GM23338 (cell line): ENCODE measurements at places on chromosomes 7 and 10. TPM values are rescaled to one million over a fixed set of nuclear protein-coding genes. Genes with fewer than 3 reads are reported as not detected.

DNA sequence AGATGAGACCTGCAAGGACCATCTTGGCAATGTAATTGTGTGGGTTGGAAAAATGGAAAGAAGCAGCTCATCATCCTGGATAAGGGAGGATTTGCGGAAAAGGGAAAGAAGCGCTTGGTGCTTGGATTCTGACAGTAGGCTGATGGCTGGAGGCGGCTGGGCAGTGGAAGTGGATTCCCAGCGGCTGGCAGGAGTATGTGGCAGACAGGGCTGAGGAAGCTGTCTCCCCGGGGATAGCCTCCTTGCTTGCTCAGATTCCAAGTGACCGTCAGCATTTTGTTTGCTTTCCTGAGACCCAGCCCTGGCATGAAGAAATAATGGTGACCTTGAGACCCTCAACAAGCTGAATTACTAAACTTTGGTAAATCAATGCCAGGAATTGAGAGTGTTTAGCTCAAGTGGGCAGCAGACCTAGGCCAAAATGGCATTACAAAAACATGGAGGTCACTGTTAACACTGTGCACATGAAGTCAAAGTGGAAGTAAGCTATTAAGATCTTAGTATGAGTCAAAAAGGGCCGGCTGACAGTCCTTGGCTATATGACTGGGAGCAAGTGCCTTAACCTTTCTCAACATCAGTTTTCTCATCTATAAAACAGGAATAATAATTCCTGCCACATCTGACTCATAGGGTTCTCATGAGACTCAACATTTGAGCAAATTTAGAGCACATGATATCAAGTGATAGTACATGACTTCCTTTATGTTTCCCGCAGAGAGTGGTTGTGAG lies 21.3 kb downstream of the SLC25A28 start:
- DNase-seq, result no peak

- no peak for DNase-seq
Measured at GRCh38 chr7:148735141-148735540, 36.4 kb downstream of the CUL1 start.

GRCh38 chr7:26319636-26320035 lies 28.0 kb downstream of the SNX10 start:
- DNase-seq, result no peak

DNA sequence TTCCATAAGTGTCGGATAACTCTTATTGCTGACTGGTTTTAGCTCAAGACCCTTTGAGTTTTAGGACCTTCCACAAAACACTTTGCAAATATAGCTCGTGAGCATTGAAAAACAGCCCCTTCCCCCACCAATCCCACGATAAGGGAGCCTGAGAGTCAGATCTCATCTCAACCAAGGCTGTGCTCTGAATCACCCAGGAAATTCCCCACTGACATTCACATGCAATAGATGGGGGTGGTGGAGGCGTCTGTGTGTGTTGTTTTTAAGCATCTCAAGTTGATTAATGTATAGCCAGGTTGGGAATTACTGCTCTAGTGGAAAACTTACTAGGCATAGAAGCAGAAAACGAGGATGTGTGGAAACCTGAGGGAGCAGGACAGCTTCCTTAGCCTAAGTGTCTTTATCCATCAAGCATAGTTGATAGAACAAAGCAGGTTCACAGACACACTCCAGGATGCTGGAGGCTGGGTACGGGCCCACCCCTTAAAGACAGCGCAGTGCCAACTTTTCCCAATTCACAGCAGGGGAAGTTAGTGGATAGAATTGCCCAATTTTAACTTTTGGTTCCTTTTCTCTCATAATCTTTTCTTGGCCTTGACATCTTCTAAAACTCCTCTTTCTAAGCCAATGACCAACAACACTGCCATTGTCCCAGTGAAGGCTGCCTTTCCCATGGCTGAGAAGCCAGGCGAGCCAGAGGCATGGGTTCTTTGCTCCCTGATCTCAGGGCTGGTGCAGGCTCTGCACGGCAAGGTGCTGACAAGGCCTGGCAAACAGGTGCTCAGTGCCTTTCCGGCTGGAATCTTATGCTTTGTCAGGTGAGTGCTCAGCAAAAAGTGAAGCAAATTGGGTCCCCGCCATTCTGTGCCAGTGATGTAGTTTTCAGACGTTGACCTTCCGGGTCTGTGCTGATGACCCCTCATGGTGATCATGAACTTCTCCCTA lies 98.5 kb upstream of the INSIG1 start:
- no peak for DNase-seq

DNA sequence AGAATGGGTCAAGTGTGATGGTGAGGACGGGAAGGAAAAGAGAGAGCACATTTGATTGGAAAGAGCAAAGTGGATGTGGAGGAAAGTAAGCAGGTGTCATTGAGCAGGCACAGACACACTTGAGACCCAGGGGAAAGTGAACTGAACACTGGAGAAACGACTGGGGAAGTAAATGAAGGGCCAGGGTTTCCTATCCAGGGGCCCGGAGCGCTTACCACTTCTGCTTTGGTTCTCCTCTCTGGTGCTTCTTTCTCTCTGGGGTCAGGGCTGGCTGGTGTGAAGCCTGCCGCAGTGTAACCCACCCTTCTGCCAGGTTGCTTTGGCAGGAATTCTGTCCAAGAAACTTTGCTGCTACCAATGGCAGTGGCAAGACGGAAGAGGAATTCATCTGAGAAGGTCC lies 219.3 kb downstream of the SKAP2 start:
- no peak for DNase-seq

DNA sequence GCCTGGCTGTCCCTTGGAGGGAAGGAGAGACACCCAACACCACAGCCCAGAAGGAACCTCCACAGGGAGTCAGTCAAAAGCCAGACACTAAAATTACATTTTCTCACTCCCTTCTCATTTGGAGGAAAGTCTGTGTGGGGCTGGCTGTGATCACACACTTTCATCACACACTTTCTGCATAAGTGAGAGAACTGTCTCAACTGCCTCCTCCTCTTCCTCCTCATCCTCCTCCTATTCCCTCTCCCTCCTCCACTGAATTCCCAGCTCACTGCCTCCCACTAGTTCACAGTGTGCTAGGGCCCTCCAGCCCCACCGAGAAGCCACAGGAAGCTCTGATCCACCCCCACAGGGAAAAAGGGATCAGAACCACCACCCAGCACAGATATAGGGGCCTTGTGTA lies 91.6 kb downstream of the KCNMA1 start:
- no peak for DNase-seq

CH25H gene
- 1.7 and 1.8 TPM in 2 replicates for polyA plus RNA-seq

UPF2 gene
- 72.0 and 78.5 TPM in 2 replicates for polyA plus RNA-seq
